ENCODE measurements at places on chromosomes 4 and X.

DNA sequence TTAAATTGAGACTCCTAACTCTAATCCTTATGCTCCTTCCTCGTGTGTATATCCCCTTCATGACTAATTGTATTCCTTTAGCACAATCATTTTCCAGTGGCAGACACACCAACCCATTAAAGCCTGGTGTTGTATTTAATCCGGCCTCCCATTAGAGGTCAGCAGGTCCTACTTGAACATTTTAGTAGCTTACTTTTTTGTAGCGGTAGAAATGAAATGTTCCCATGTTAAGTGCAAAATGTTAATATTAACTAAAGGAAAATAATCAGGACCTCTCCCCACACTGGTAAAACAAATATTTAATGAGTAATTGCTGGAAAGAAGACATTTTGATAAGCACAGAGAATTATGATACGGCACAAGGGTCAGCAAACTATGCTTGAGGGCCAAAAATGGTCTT is 3.4 kb downstream of the RAB33B start:
- H3K4me1 ChIP-seq: peaks cover 47% of the 10 kb centered on the region
- no peak overlapping the region for H3K27ac ChIP-seq
- no peak for DNase-seq
- H3K4me3 ChIP-seq: peak overlapping the region; percentile 91
- peaks cover 10% of the 10 kb centered on the region for H3K36me3 ChIP-seq

GRCh38 chr4:139685180-139685579 is 19.6 kb downstream of the MGST2 start:
- no peaks in the 10 kb centered on the region for H3K4me1 ChIP-seq
- DNase-seq: peak; percentile 5
- peak overlapping the region; percentile 41 for H3K27ac ChIP-seq
- no peaks in the 10 kb centered on the region for H3K27me3 ChIP-seq
- no peak overlapping the region for H3K4me3 ChIP-seq

DNA sequence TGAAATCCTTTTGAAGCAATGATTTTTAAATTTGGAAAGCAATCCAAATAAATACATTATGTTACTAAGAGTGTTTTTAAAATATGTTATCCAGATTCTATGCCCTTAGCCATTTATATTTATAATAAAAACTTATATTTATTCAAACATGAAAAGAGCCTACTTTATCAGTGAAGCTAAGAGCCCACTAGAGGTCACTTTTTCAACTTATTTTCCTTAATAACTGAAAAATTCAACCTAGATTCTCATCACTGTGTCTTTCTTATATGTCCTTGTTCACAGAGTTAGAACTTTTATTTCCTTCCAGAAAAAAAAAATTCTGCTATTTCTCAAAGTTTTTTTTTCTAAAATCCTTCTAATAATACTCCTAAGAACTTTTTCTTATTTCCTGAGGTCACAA is 23.9 kb downstream of the PRDM8 start:
- no peak for DNase-seq
- no peaks in the 10 kb centered on the region for H3K36me3 ChIP-seq
- H3K27me3 ChIP-seq: peaks cover 63% of the 10 kb centered on the region
- no peak overlapping the region for H3K27ac ChIP-seq
- no peak overlapping the region for H3K4me3 ChIP-seq

GRCh38 chr4:137668885-137669545 is 136.7 kb upstream of the PCDH18 start:
- no peaks in the 10 kb centered on the region for H3K4me1 ChIP-seq
- no peak for DNase-seq
- no peaks in the 10 kb centered on the region for H3K27me3 ChIP-seq
- no peak overlapping the region for H3K27ac ChIP-seq

GRCh38 chr4:128757712-128758111 is 51.8 kb upstream of the JADE1 start:
- no peaks in the 10 kb centered on the region for H3K4me1 ChIP-seq
- peaks cover 2% of the 10 kb centered on the region for H3K27me3 ChIP-seq
- no peak overlapping the region for H3K4me3 ChIP-seq
- H3K27ac ChIP-seq: no peak overlapping the region

DNA sequence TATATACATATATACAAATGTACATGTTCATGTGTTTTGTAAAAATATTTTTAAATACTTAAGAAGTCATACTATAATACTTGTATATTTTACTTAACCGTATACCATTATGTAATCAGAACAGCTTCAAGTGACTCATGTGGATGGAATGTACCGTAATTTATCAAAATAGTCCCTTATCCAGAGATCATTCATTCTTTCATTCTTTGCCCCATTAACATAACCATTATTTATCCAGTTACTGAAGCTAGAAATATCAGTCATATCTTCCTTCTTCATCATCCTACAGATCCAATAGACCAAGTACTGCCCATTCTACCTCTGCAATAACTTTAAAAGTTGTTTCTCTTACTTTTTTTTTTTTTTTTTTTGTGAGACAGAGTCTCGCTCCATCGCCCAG is 164.2 kb downstream of the MAB21L2 start:
- H3K4me3 ChIP-seq: no peak overlapping the region
- no peaks in the 10 kb centered on the region for H3K4me1 ChIP-seq
- DNase-seq: no peak
- H3K27ac ChIP-seq: no peak overlapping the region

DNA sequence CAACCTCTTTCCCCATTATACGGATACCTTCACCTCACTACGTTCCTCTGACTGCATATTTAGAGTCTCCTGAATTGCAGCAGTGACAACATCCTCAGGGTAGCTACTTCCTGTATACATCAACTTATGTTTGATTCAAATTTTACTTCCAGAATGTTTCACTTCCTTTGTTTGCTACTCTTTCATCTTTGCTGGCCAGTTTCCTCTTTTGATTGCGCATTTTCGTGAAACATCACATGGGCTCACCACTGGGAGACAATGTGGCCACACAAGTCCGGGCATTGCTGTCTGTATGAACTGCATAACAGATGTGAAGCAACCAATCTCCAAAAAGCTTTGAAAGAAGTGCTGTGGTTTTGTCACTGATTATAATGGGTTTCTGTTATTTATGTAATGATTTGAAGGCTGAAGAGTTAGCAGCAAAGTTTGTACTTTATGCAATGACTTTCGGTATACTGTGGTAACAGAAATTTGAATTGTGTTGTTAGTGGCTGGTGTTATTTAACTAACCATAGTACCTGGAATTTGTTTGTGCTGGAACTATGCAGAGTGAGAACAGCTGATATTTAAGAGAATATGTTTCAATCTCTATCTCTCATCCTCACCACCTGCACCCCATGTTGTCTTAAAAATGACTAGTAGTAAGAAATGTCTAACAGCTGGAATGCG is 7.4 kb downstream of the SNCA start:
- H3K36me3 ChIP-seq: no peaks in the 10 kb centered on the region
- peaks cover 6% of the 10 kb centered on the region for H3K4me1 ChIP-seq
- no peak overlapping the region for H3K27ac ChIP-seq
- H3K27me3 ChIP-seq: peaks cover 7% of the 10 kb centered on the region

DNA sequence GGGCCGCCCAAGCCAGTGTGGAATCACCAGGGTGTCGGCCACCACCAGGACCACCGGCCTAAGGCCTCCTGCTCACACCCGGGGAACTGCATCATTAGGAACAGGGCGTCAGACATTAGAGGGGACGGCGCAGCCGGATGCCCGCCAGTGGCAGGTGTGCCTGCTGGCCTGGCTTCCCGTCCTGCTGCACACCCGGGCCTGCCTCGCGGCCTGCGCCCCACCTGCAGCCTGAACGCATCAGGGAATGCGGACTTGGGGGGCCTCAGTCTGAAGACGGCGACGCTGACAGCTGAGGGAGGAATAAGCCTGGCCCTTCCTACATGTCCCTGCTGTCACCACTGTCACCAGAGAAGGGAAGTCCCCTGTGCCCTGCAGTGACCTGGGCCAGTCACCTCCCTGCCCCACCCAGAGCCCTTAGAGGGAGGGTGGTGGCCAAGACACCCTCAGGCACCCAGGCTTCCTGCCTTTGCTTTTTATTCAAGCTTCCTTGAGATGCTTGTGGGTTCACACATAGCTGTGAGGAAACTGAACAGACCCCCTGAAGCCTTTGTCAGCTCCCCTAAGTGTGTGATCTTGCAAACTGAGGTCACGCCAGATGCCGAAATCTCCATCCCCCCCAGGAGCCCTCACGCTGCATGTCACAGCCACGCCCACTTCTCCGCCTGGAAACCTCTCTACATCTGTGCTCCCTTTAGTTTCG is 3.2 kb downstream of the DGKQ start:
- no peak overlapping the region for H3K27ac ChIP-seq
- H3K27me3 ChIP-seq: no peaks in the 10 kb centered on the region

DNA sequence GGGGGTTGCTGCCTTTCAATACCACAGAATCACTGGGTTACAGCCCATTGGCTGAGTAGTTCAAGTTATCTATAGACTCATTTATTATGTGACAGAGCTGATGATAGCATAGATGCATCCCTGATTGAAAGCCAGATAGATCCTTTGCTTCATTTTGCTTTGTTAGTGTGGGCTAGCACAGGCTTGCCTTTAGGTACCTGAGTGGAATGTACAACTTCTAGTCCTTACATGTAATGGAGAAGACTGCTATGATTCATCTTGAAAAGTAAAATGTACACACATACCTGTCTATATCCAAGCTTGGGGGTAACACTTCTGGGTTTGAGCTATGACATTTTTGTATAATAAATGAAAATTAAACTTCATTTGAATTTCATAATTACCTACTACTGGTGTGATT is 226.0 kb upstream of the FTHL17 start:
- no peak overlapping the region for H3K4me3 ChIP-seq
- no peak for DNase-seq
- H3K27ac ChIP-seq: no peak overlapping the region
- no peaks in the 10 kb centered on the region for H3K36me3 ChIP-seq
- H3K27me3 ChIP-seq: no peaks in the 10 kb centered on the region
- H3K4me1 ChIP-seq: no peaks in the 10 kb centered on the region

All from CD4-positive, CD25-positive, alpha-beta regulatory T cell (primary cell).